ENCODE measurements at places on chromosomes 11 and 22.

GRCh38 chr22:47374901-47375575 is 612.6 kb downstream of the TBC1D22A start:
- DNase-seq = no peak

- no peak for DNase-seq
These were observed 76.3 kb upstream of the TMEM45B start for GRCh38 chr11:129739339-129739738.

GRCh38 chr22:39184586-39185577 is 32.4 kb upstream of the CBX7 start:
- DNase-seq = no peak

GRCh38 chr11:3225159-3225758 is 6.6 kb upstream of the MRGPRG start:
- no peak for DNase-seq

DNA sequence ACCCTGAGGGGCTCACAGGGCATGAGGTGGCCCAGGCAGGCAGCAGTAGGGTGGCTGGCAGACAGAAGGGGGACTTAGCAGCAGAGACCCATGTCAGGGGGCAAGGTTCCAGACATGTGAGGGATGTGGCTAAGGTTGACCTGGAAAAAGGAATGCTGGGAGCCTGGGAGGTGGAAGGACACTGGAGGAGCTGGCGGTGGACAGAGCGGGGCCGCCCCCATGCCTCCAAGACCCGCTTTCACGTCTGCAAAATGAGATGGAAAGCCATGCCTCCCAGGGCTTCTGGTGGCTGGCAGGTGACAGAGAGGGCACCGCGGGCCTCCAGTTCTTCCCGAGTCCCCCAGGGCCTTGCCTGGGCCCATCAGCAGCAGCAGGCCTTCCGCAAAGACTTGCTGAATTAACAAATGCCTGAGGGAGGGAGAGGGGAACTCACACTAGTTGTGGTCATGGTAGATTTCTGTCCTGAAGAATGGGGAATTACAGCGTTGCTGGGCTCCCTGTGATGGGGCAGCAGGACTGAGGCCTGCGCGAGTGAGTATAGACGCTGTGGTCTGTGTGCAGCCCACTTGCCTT is 23.1 kb upstream of the SOX10 start:
- no peak for DNase-seq

DNA sequence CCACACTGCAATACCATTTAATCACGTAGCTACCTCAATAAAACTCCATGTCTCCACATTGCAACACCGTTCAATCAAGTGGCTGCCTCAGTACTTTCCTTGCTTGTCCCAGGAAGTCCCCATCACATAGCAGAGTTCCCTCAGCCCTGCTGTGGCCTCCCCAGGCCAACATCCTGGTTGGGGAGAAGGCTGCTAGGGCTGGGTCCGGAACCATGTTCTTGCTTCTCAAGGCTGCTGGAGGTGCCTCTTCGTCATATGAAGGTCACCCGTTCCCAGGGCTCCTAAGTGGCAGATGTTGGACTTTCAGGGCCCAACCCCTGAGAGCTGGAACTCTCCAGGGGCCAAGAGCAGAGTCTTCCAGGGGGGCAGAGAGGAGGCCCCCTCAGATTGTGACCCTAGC is 3.3 kb downstream of the ART5 start:
- DNase-seq = no peak

DNA sequence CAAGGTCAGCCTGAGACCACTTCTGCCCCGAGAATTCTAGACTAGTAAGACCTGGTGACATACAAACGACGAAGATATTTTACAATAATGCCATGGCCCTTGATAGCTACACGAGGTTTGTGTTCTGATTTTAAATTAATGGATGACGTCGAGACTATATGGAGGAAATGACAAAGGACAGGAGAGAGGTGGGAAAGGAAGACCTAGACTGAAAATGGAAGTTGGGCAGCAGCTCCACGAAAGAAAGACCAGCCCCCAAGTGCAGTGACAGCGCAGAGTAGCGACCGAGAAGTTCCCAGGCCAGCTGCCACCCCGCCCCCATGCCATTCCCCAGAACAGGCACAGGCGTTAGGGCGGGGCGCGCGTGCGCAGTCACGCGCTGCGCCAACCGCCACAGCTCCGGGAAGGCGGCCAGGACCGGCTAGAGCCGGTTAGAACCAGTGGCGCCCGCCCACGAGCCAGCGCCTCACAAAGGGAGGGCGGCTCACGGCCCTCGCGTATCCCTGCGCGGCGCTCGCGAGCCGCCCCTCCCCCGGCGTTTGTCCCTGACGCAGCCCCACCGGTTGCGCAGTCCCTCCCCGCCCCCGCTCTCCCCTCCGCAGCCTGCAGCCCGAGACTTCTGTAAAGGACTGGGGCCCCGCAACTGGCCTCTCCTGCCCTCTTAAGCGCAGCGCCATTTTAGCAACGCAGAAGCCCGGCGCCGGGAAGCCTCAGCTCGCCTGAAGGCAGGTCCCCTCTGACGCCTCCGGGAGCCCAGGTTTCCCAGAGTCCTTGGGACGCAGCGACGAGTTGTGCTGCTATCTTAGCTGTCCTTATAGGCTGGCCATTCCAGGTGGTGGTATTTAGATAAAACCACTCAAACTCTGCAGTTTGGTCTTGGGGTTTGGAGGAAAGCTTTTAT is 1.5 kb upstream of the MALAT1 start:
- peak; percentile 98 for DNase-seq

- DNase-seq = no peak
These were observed 33.5 kb upstream of the RAB38 start for GRCh38 chr11:88208745-88209144.

Measured in CD4-positive, alpha-beta T cell treated with Interleukin-6 at 100 ng/mL for 8 hours (primary cell).